PC-9 (cell line): ENCODE measurements at places on chromosomes 2 and 18. TPM values are rescaled to one million over a fixed set of nuclear protein-coding genes. Genes with fewer than 3 reads are reported as not detected.

DNA sequence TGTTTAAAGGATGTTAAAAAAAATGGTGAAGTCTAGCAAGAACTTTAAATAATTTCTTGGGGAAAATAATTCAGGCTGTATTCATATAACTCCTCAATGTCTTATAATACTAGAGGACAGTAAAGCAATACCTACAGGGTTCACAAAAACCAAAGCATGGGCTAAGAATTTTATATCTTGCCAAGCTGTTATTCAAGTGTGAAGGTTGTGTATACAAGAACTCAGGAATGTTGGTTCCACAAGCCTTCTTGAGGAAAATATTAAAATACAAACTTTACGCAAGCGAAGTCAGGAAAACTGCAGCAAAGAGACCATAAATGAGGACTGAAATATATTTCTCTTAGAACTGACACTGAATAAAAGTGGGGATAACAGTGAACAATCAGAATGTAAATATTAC is 76.1 kb upstream of the DNAJC10 start:
- H3K4me1 ChIP-seq, result no peaks in the 10 kb centered on the region
- H3K27me3 ChIP-seq, result no peaks in the 10 kb centered on the region
- H3K36me3 ChIP-seq, result no peaks in the 10 kb centered on the region
- peak; percentile 15 for DNase-seq
- H3K27ac ChIP-seq, result no peak overlapping the region

The NXPH2 gene
- not detected in 2 replicates for total RNA-seq

DNA sequence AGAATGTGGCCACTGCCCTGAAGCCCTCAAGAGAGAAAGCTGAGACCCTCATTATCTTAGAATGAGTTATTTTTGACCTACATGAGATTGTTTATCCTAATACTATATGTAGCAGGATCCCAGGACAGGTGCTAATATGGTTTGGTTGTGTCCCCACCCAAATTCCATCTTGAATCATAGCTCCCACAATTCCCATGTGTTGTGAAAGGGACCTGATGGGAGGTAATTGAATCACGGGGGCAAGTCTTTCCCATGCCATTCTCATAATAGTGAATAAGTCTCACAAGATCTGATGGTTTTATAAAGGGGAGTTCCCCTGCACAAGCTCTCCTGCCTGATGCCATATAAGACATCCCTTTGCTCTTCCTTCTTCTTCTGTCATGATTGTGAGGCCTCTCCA is 76.8 kb downstream of the CCBE1 start:
- H3K4me3 ChIP-seq, result no peak overlapping the region
- no peaks in the 10 kb centered on the region for H3K36me3 ChIP-seq
- no peaks in the 10 kb centered on the region for H3K27me3 ChIP-seq
- peaks cover 20% of the 10 kb centered on the region for H3K4me1 ChIP-seq
- DNase-seq, result no peak
- no peak overlapping the region for H3K27ac ChIP-seq

DNA sequence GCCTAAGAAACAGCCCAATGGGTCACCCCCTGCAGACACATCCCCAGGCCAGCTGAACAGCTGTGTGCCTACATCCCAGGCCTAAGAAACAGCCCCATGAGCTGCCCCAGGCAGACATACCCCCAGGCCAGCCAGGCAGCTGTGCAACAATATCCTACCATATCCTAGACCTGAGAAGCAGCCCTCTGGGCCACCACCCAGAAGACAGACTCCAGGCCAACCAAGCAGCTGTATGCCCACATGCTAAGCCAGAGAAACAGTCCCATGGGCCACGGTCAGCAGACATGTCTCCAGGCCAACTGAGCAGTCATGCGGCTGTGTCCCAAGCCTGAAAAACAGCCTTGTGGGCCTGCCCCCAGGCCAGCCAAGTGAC is 205.5 kb downstream of the ATAD2B start:
- no peaks in the 10 kb centered on the region for H3K4me1 ChIP-seq
- no peak for DNase-seq
- H3K4me3 ChIP-seq, result no peak overlapping the region
- no peaks in the 10 kb centered on the region for H3K27me3 ChIP-seq
- H3K27ac ChIP-seq, result no peak overlapping the region

The SERPINB12 gene
- total RNA-seq, result not detected in 2 replicates
